ENCODE measurements at places on chromosomes 6 and 20. TPM values are rescaled to one million over a fixed set of nuclear protein-coding genes. Genes with fewer than 3 reads are reported as not detected.

Gene TREM1
- 4.0 TPM for total RNA-seq

Gene MRPS26
- 26.2 TPM for total RNA-seq

DNA sequence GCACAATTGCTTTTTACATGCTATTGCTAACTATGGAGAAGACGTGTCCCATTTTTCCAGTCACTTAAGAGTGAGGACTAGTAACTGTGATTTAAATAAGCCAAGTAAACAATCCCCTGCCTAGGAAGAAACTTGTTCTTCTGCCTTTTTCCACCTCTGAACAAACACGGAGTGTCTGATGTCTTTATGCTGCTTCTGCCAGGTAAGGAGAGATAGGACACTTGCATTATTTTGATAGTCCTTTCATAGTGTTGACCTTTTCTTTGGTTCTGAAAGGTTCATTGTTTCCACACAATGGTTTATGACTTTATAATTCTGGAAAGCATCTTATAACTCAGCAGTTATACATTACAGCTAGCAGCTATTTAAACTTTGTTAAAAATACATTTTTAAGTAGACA is 8.4 kb downstream of the LRP11 start:
- no peak for DNase-seq

GRCh38 chr6:131572686-131573415 is at the start of gene ARG1:
TSS of gene ARG1 (plus strand) at chr6:131573226. CDS start at chr6:131573283, 57 bp downstream.
- DNase-seq = no peak

GRCh38 chr6:157064502-157064901 is 258.8 kb downstream of the TMEM242 start:
- no peak for DNase-seq

DNA sequence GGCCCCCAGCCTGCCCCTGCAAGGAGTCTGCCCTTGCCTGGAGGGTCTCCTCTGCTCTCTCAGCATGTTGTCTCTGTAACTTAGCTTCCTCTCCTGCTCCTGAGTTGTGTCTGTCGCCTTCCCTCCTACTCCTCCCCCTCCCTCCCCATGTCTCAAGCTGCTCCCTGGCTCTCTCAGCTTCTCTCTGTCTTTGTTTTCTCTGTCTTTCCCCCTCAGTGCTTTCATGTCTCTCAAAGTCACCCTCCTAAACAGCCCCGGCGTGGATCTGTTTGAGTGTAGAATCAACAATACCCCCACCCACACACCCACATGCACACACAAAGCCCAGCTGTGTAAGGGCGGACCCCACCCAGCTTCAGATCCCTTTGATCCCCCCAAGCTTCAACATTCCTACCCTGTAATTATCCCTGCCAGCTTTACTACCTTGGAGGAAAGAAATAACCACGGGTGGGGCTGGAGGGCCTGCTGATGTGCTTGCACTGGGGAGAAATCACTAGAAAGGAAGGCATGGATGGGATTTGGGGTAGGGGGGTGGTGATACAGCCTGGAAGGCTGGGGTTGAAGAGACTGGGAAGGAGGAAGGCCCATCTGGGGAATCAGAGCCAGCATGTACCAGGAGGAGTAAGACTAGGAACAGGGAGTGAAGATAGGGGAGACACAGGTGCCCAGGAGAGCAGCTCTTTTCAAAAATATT is 1.0 kb upstream of the LY6G6D start:
- no peak for DNase-seq

- DNase-seq = no peak
Measured at GRCh38 chr20:4061987-4062386, 46.6 kb upstream of the RNF24 start.

Gene VNN1
- total RNA-seq = 3.0 TPM

GRCh38 chr6:136477548-136477947 is 72.7 kb downstream of the MAP7 start:
- DNase-seq = no peak

GRCh38 chr6:133814797-133815196 is 74.1 kb upstream of the TCF21 start:
- no peak for DNase-seq

- DNase-seq = no peak
Measured at GRCh38 chr6:141878686-141879085, 254.0 kb upstream of the GJE1 start.

DNA sequence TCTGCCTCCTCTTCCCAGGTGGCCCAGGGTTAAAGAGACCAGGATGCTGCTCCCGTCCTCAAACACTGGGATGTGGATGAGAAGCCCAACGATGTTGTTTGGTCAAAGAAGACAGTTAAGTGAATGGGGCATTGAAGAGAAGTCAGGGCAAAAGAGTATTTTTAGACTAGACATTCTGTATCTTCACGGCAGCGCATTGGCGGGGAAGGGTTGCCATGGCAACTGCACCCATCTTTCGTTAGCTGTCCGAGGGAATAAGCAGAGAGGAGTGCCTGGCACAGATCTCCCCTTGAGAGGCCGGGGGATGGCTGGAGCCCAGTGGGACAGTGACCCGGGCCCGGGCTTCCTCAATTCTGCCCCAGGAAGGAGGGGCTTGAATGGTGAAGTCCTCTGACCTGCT is 56.4 kb upstream of the GPR31 start:
- DNase-seq = no peak

DNA sequence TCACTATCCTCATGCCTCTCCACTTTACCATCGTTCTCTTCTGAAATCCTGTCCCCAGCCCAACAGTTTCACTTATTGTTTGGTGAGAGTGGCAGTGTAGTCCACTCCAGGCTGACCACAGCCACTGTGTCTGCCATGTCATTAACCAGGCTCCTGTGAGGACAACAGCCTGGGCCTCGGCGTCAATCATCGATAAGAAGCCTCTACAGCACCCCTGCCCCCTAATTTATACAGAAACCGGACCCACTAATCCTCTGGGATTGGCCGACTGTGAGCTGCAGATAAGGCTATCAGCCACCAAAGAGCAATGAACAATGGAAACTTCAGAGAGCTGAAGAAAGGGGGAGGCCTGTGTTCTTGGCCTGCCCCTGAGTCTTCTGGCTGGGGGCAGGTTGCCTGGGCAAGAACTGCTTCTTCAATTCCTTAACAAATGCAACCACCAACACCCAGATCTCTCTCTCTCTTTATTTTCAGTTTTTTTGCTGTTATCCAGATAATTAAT is 3.4 kb downstream of the EGFL8 start:
- no peak for DNase-seq

DNA sequence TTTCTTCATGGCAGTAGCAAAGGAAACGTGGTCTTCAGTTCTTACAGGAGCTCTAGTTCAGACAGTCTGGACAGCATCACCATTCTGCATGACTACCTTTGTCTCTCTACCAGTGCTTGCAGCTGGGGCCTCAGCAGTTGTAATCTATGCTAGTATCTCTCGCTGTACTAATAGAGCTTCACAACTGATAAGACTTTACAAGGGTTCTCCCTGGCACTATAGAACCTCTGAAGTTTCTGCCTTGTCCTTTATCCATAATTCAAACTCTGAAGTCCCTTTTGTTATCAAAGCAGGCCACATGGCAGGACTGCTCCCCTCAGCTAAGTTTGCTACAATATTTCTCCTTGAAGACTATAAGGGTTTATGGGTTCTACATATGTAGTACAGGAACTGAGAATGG is 842.1 kb upstream of the ADGRB3 start:
- DNase-seq = no peak

Gene SASH1
- total RNA-seq = 99.4 TPM

Gene DCDC2
- not detected for total RNA-seq

DNA sequence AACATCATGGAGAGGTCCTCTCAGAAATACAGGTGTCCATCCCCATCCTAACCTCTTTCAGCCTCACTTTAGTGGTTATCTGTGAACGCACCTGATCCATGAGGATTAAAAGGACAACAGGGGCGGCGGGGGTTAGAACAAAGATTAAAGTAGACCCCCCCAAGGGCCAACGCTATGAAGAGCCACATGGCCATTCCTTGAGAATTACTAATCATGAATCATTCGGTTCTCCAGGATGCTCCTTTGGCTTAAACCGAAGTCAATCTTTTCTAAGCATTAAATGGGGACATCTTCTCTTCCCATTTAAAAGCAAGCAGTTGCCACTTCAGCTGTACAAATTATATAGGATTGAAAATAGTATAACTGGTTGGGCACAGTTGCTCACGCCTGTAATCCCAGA is 212.4 kb downstream of the GMPR start:
- no peak for DNase-seq

- no peak for DNase-seq
Measured at GRCh38 chr6:7165002-7165889, 57.5 kb downstream of the RREB1 start.

Gene TBC1D32
- 5.0 TPM for total RNA-seq

Gene C4B
- 121 TPM for total RNA-seq

DNA sequence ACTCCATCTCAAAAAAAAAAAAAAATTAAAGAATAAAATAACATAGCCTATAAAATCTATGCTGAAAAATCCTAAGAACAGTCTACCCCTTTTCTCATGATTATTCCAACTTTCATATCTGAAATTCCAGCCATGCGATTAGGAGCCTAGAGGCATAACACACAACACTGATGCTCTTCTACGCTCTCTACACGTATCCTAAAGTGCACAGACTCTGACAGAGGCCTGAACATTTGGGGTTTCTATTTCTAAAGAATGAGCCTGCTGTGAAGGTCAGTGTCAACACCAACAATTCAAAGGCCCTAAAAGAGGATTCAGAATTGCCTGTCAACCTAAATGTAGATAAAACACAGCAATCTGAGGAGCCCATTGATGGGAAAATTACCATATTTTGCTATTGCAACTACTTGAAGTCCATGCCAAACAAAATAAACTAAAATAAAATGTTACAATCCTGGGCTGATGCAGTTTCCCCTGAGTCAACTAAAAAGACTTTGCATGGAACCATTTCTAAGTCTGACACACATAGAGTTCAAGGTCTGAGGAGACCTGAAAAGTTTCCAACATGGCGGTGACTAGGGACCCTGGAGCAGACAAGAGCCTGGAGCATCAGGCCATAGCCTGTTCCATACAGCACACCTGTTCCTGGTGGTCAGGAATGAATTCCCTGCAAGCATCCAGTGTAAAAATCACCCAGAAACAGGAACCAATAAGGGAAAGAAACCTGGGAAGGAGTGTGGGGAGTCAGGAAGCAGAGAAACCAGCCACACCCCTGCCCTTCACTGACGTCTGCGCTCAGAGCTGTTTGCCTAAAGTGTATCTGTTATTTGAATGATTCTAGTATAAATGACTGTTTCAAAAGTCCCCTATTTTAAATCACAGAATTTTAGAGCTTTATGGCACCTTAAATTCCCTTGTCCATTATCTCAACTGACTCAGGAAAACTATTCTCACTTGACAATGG is 11.8 kb downstream of the NINL start:
- no peak for DNase-seq

GRCh38 chr6:150417250-150417649 is 48.4 kb downstream of the IYD start:
- DNase-seq = no peak

DNA sequence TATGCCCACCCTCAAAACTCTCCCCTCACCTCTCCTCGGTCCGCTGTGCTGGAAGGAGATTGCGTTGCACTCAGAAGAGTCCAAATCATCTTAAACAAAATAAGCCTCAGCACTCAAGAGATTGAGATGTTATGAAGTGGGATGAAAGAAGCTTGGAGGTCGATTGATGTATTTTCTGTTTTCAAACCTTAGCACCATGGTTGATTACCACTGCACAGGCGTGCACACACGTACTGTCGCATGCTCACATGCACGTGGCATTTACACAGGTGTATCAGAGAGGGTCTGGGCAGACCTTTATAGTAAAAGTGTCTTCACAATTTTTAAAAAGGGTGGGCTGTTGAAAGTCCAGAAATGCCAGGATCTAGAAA is 612 bp upstream of the AGPAT4 start:
- DNase-seq = no peak

DNA sequence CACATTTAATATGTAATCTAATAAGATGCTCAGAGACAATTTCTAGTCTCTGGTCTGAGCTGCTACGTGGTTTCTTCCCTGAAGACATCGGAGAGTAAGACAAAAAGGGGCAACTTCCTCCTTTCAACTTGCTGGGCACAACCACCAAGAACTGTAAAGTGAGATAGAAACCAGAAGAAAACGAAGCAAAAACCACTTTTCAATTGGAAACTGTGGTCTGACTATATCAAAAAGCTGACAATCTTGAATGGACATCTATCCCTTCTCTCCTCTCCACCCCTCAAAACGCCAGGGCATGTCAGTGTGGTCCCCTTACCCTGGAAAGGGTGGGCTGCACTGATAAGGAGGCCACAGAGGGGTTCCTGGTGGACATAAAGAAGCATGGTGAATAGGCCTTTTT is 269.1 kb downstream of the CD83 start:
- no peak for DNase-seq

DNA sequence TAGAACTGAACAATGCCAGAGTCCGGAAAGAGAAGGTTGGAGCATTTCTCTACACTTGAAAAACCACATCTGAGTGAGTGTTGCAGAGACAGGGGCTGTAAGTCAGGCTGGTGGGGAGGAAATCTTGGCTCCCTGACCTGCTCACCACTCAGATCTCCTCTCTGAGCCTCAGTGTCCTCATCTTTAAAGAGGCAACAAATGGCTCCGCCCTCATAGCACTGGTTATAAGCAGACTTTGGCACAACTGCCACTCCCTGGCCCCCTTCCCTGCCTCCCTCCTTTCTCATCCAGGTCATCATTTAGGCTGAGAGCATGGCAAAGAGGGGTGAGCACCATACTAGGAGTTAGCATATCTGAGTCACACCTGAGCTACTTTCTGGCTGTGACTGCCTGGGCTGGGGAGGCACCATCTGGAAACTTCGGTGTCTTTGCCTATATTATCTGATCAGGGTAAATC is 10.6 kb downstream of the SIRPG start:
- no peak for DNase-seq

GRCh38 chr20:3090565-3090964 is 6.0 kb upstream of the AVP start:
- DNase-seq = no peak

GRCh38 chr6:72446430-72446829 is 175.4 kb upstream of the KCNQ5 start:
- DNase-seq = no peak

DNA sequence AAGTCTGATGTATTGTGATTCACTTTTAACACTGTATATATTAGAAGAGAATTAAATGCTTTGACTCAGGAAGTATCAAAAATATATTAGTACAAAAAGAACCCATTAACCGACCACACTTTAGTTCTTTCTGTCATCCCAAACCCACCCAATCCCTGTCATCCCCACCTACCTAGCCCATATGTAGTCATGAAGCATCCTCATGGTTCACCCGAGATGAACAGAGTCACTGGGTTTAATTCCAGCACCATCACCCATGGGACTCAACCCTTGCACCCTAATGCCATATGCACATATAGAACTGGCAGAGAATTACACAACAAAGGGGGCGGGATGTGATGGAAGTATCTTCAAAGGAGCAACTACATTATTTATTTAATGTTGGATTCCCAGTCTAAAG is 141.4 kb downstream of the KHDC1L start:
- DNase-seq = no peak

Gene CTCFL
- total RNA-seq = not detected

GRCh38 chr6:128131036-128131435 is 230.2 kb upstream of the THEMIS start:
- DNase-seq = no peak

DNA sequence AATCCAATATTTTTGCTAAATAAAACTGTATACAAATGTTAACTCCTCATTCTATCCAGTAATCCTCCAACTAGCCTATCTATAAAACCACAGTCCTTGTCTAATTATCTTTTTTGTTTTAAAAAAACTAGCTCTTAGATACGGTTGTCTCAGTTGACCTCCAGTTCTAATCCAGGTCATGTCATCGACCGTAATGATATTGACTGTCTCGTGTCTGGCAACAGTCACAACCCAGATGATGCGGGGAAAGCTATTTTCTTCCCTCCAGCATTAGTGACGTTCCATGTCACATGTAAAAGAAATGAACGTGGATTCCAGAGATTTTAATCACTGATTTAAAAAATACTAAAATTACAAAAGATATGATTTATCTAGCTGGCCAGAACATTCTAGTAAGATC is 35.5 kb downstream of the HEBP2 start:
- no peak for DNase-seq

Data from posterior vena cava (tissue), 2 donors.